NB4 (cell line): ENCODE measurements at places on chromosomes 5 and 9.

GRCh38 chr9:110188101-110188500 is 19.9 kb downstream of the C9orf152 start:
- DNase-seq, result no peak

DNA sequence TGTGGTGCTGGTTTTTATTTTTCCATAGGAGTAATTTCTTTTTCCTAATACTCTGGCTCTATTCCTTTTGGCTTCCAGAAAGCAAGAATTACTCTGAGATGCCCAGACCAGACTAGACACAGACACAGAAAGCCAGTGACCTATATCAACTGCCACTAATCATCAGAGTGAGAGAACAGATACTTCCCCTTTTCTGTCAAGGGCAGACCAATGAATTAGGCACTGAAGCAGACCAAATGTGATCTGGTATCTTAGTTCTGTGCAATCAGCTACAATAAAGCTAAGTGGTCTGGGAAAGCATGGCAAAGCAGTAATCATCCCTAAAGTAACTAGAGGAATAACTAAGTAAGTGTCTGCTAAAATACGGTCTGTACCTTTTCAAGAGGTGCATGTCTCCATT is 239.1 kb downstream of the ELAVL2 start:
- DNase-seq, result peak; percentile 1

DNA sequence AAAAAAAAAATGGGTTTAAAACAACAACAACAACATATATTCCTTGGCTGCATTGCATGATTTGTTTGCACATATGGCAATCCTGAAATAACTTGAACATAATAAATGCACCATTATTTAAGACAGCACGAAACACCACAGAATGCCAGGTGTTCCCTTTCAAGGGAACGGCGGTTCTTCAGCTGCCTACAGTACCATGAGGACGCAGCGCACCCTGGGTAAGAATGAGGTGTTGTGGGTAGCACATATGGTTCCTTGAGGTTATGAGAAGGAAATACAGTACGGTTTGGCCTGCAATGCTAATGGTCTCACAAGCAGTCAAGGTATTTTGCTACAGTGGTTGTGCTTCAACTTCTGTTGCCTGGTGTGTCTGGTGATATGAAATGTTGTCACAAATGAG is 174.8 kb downstream of the SLC12A2 start:
- no peak for DNase-seq

DNA sequence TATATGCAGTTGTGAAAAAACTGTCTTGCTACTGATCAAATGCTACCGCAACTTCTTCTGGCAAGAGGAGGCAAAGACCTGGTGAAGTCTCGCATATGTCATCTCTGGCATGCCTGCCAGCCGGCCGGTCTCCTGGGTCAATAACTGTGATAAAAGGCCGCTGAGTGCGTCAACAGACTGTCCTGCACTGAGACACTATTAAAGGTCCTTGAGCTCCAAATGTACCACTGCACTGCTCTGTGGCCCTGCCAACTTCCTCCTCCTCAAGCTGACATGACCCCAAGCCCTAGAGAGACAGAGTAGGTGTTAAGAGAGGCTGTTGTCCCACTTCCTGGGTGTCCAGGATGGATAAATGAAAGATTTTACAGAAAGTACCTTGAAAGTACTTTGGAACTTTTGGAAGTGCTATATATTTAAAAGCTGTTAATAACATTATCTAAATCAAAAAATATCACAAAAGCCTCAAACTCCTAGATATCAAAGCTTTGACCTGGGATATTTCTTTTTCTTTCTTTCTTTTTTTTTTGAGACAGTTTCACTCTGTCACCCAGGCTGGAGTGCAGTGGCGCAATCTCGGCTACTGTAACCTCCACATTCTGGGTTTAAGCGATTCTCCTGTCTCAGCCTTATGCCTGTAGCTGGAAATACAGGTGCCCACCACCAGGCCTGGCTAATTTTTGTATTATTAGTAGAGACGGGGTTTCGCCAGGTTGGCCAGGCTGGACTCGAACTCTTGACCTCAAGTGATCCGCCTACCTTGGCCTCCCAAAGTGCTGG is 31.5 kb downstream of the RAPGEF1 start:
- DNase-seq, result peak; percentile 79

DNA sequence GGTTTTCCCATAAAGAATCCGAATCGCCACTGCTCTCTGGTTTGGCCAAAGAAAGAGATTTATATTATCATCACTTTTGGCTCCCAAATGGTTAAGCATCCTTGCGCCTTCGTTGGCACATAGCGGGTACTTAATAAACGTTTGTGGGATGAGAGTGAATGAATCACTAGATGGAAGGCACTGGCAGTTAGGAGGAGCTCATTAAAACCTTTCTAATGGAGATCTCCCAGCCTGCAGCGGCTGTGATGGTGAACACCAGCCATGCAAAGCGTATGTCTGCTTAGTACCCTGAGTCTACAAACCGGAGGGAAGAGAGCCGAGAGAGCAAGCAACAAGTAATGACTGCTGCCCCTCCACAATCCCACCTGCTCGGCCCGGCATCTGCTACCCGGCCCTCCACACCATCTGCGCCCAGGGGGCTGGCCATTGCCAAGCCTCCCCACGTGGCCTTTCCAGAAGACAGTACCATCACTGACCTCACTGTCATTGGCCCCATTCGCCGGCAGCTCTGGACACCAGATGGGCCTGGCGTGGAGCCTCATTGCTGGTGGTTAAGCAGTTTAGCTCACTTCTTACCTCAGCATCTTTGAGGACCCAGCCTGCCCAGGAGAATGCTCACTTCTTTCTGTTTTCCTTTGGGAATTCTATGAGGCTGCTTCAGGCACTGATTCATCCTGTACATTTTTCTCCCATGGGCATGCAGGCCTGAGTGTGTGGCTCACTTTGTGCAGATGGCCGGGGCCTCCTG is 39.3 kb upstream of the ANKRD33B start:
- DNase-seq, result no peak

GRCh38 chr5:67696446-67696845 is 499.8 kb upstream of the CD180 start:
- DNase-seq, result no peak

- DNase-seq, result peak; percentile 59
Measured at GRCh38 chr5:93800988-93801811, 59.8 kb upstream of the POU5F2 start.

GRCh38 chr9:101691657-101692056 is 46.8 kb downstream of the GRIN3A start:
- DNase-seq, result no peak

DNA sequence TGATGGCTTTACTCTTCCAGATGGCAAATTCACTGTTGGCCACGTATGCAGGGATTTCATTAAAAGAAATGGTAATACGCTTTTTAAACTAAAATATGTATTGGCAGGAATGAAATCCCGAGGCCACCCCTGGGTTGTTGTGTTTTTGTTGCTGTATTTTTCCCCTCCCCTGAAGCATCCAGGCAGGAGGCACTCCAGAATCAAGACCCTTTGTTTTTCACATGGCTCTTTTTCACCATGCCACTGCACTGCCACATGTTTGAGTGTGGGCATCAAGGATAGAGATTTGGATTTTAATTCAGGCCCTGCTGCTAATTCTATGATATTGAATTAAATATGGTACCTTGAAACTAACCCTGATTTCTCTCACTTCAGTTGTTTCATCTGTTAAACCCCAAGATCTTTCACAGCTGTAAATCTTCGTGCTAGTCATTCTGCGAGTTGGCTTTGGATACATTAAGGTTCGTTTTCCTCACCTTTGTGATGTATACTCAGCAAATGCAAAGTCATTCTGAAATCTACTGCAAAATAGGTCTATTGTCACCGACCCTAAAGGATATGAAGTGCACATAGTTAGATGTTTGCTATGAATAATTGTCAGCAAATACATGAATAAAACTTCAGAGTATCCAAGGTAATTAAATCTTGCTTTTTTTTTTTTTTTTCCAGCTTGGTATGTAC is 533.4 kb downstream of the PTPRD start:
- no peak for DNase-seq

DNA sequence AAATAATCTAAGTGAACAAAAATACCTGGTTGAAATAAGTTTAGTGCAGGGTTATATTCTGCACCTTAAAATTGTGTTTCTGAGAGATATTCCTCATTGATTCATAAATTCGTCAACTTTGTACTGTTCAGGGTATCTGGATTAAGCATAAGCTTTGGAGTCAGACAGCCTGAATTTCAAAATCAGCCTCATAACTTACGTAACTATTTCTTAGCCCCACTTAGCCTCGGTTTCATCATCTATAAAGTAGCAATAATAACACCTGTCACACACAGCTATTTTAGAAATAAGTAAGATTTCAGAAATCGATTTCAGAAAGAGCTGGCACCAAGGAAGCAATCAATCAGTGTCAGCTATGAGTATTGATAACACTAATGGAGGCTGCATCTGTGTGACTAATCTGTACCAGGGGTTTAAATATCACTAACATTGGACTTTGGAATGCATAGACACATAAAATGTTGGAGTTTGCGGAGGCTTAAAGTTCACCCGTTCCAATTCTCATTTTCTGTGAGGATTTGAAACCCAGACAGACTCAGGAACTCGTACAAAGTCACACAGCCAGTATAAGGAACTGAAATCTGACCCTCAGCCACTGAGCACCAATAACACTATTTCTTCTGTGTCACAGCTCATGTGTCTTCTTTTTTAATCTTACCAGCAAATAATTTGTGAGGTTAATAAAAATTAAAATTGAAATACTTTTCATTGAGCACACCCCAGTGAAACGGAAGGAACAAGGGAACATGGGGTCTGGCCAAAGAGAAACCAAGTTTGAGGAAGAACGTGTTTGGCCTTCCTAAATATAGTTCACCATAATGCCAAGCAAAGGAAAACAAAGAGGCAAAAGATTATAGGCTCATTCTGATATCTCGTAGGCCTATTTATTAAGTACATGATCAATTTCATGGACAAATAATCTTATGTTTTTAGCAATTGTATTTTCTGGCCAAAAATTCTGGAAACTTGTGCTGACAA is 194.4 kb upstream of the PTGER4 start:
- DNase-seq, result peak; percentile 68

DNA sequence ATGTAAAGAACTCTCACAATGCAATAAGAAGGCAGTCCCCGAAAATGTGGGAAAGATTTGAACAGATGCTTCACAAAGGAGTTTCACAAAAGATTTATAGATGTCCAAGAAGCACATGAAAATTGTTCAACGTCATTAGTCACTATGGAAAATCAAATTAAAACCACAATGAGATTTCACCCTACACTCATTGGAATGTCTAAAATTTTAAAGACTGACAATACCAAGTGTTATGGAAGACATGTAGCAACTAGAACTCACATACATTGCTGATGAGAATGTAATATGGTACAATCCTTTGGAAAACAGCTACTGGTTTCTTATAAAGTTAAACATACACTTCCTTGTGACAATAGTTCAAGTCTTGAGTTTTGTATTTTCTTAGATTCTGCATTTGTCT is 11.0 kb upstream of the RECK start:
- no peak for DNase-seq

DNA sequence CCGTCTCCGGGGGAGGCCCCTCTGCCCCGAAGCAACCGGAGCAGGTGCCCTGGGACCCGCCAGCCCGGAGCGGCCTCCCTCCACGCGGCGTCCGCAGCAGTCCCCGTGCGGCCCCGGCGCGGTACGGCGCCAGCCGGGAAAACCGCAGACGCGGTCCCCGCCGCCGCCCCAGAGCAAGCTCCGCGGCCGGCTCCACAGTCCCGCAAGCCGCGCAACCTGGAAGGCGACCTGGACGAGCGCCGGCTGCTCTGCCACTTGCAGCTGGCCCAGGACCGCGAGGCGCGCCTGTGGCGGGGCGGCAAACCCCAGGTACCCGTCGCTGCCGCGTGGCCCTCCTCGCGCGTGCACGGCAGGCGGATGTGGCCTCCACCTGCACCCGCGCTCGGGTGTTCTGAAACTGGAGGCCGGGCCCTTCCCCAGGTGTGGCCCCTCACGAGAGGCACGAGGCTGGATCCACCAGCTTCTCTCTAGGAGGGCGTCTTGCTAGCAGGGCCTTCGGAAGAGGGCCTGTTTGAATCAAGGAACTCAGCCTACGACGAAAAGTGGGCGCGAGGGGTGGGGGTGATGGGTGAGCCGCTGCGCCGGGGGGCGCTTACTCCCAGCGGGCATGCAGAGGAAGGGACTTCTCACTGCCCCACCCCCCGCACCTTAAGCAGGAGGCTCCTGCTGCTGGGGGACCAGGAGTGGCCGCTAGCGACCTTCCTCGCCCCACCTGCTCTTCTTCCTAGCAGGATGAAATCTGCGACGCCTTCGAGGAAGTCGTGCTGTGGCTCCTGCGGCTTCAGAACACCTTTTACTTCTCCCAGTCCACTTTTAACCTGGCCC is 602 bp downstream of the CCNI2 start:
- no peak for DNase-seq

DNA sequence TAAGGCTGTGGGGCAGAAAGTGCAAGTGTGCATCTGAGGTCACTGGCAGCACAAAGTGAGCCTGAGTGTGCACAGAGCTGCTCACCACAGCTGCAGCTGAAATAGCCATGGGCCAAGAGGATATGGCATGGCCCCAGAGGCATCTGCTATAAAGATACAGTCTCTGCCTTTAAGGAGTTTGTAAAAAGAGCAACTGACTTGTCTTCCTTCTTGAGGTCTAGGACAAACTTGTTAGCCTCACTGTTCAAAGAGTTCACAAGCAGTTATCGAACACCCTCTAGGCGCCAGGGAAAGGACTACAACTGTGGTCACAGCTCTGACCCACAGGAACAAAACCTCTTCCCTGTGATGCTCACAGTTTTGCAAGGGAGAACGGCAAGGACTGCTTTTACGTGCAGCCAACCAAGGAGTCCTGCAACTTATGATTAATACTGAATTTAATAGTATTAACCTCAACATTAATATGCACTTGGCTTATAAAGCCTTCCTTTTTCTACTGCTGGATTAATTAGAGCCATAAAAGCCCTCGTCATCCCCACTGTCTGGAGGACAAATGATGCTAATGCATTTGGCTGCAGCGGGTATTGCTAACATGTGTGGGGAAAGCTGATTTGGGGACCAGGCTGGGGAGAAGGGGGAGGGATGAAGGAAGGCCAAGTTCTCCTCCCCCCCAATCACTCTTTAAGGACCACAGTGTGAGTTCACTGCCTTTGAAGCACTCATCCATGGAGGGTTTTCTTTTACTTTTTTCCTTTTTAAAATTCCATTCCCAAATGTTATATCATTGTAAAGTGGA is 189.8 kb upstream of the TRIM32 start:
- DNase-seq, result no peak

- DNase-seq, result no peak
Measured at GRCh38 chr9:95816716-95817115, 58.8 kb upstream of the ERCC6L2 start.

GRCh38 chr5:102718819-102719218 is 36.3 kb upstream of the PAM start:
- DNase-seq, result no peak

- no peak for DNase-seq
Measured at GRCh38 chr5:154199671-154200220, 9.2 kb downstream of the GALNT10 start.

- no peak for DNase-seq
Measured at GRCh38 chr5:96064877-96065276, 103.2 kb upstream of the ELL2 start.

- DNase-seq, result peak; percentile 85
Measured at GRCh38 chr5:111929867-111930266, 172.9 kb upstream of the NREP start.

DNA sequence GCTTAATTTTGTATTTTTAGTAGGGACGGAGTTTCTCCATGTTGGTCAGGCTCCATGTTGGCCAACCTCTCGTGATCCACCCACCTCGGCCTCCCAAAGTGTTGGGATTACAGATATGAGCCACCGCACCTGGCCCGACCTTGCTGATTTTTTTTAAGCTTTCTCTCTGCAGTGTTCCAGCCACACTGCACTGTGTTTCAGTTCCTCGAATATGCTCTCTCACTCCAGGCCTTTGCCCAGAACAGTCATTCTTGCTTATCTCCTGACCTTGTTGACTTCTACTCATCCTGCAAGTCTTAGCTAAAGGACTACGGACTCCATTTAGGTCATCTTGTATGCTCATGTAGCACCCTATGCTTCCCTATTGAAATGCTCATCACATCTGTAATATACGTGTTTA is 3.3 kb downstream of the SNAPC3 start:
- DNase-seq, result peak; percentile 23
